Stromal cell of bone marrow (primary cell): ENCODE measurements at places on chromosomes 4 and X.

DNA sequence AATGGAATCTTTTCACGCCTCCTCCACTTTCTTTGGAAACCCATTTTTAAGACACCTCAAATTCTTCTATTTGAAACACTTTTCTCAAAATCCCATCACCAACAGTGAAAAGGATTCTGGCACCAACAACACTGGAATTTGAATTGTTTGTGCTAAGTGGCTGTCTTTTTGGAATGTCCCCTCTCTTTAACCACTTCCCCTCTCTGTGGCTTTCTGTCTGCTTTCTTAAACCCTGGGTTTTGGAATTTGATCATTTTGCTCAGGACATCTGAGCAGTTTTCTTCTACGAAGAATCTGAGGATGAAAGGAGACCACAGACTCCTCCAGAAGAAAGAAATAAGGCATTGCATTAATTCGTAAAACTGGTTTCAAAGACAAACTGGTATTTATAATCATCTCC, 89.0 kb downstream of the MXRA5 start:
- DNase-seq = no peak

DNA sequence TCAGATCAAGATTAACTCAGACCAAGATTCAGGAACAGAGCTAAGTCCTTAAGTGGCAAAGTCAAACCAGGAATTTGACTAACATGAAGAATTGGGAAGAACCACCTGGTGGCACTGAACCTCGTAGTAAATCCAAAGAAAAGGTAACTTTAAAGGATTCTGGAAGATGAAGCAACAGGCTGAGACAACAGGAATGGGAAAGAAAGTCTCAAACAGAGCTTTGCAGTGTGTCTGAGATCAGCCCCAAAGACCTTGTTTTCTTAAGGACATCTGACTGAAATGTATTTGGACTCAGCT, 126.1 kb downstream of the ASB9 start:
- DNase-seq = no peak

GRCh38 chr4:76147454-76148141, 599 bp downstream of the NUP54 start:
- DNase-seq = peak; percentile 59

GRCh38 chr4:1506956-1507721, 100.9 kb upstream of the NKX1-1 start:
- no peak for DNase-seq

DNA sequence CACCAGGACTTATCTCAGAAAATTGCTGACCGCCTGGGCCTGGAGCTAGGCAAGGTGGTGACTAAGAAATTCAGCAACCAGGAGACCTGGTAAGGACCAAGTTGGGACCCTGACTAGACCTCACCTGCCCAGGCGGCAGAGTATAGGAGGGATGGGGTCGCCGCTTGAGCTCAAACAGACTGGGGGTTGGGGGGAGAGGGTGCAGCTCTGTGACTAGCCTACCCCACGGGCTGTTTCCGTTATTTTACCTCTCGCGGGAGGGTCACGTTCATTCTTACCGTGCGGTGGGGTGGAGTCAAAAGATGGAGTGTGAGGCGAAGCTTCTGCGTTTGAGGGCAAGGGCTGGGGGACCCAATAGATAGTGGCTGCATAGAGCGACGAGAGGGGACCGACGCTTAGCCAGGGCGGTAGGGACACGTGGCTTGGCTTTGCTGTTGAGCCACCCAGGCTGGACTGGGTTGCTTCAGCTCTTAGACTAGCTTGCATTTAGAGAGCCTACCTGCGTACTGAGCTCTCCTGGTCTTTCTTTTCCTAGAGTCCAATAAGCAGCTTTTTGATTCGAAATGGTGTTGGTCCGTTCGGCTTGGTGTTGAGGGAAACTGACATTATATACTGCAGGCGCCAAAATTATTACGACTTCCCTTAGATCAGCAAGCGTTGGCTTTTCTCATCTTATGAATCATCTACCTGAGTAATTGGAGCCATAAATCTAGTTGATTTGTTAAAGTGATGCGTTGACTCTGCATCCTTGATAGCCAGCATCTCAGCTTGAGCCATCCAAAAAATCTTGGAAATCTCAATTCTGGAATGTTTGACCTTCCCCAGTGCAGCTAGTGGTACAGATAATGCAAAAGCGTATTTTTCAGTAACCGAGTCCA, 591 bp downstream of the PRPS1 start:
- no peak for DNase-seq

DNA sequence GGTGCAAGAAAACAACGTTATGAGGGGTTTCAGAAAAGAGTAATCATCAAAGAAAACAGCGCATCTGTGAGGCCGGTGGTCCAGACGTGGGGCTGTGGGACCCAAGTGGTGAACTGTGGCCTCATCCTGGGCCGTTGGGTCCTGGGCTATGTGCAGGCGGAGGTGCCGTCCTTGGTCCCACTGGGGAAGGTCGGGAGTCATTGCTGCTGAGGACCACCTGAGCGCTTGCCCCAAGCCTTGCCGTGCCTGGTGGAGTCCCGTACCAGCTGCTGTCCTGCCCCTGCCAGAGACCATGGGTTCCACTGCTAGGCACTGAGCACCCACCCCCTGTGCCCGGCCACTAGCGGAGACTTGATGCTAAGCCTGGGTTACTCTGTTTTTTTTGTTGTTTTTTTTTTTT, 25.5 kb upstream of the UVSSA start:
- no peak for DNase-seq

- no peak for DNase-seq
Measured at GRCh38 chr4:105189855-105190650, 43.4 kb downstream of the TET2 start.

GRCh38 chr4:120018786-120019185, 47.9 kb downstream of the MAD2L1 start:
- DNase-seq = peak; percentile 20

DNA sequence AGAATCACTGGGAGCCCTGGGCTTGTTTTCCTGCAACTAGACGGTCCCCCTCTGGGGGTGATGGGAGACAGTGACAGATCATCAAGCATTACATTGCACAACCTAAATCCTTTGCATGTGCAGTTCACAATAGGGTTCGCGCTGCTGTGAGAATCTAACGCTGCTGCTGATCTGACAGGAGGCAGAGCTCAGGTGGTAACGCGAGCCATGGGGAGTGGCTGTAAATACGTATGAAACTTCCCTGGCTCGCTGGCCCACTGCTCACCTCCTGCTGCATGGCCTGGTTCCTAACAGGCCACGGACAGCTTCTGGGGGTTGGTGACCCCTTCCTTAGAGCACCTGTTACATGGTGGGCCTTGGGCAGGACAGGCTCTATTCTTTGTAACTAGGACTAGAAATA, 10.4 kb downstream of the PAQR3 start:
- DNase-seq = no peak

DNA sequence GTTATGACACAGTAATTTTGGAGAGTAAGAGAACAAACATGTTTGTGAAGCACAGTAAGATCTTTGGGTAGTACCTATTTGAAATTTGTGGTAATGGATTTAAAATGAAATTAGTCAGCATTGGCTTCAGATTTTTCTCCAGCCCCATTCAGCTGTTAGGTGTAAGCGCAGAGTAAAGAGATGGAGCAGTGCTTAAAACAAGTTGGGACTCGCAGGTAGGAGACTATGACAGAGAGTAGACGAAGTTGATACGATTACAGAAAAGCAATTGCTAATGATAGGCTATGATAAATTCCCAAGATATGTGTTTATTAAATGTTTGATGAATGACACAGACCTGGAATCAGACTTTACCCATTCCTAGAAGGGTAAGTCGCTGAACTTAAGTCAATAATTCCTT, 72.6 kb downstream of the CHIC2 start:
- DNase-seq = no peak

- no peak for DNase-seq
Measured at GRCh38 chr4:163279713-163280112, 52.7 kb downstream of the NPY1R start.

GRCh38 chr4:126697748-126698147, 935.0 kb upstream of the INTU start:
- peak; percentile 49 for DNase-seq

- no peak for DNase-seq
Measured at GRCh38 chr4:48247878-48248558, 21.6 kb downstream of the TEC start.

DNA sequence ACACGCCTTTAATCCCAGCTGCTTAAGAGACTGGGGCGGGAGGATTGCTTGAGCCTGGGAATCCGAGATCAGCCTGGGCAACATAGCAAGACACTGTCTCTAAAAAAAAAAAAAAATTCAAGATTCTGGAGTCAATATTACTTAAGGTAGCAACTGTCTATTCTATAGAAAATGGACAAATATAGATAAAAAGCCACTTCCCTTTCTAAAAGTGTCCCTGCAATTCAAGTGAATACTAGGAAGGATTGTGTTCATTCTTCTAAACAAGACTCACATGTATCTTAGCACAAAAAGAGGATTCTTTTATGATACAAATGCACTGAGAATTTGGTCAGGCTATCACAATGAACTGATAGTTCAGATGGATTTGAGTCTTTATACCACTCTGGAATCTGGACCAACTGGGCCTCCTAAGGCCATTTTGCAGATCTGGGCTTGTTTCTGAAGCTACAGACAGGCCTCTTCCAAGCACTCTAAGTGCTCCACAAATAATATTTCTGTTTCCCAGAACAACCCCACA, 7.0 kb downstream of the PKD2 start:
- no peak for DNase-seq

- no peak for DNase-seq
Measured at GRCh38 chr4:16572631-16573030, 325.8 kb downstream of the LDB2 start.

GRCh38 chrX:53682885-53683555, 3.5 kb downstream of the HUWE1 start:
- DNase-seq = peak; percentile 25

GRCh38 chrX:153934762-153935325, at the start of gene NAA10:
Gene NAA10 (minus strand): TSS chrX:153935037. CDS start chrX:153934904, 133 bp downstream.
- peak; percentile 55 for DNase-seq
